Activated B cell treated with CpG ODN at 0.5 μM for 24 hours (primary cell): ENCODE measurements at places on chromosomes 11 and 22.
A peak's percentile ranks its signal among the peaks of the same experiment; 100 is the strongest.

GRCh38 chr22:47230741-47231140, 468.3 kb downstream of the TBC1D22A start:
- DNase-seq = no peak

GRCh38 chr11:9607511-9607899, 34.0 kb downstream of the WEE1 start:
- no peak for DNase-seq

DNA sequence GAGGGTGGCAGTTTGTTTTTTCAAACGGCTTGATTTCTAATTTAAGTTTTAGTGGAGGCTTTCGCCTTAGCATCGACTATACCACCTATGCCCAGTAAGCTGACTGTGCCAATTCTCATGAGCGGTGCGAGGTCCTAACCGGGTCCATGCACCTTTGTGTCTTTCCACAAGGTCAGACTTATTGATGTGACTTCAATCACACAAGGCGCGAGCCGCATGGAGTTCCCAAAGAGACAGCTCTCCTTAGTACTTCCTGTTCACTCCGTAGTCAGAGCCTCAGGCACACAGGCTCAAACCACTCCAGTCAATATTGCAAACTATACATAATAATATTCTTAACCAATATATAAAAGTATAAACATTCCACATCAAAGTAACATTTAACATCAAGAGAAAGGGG, 18.2 kb downstream of the ST14 start:
- DNase-seq = no peak

- no peak for DNase-seq
Measured at GRCh38 chr11:96242191-96242847, 100.7 kb downstream of the MAML2 start.

DNA sequence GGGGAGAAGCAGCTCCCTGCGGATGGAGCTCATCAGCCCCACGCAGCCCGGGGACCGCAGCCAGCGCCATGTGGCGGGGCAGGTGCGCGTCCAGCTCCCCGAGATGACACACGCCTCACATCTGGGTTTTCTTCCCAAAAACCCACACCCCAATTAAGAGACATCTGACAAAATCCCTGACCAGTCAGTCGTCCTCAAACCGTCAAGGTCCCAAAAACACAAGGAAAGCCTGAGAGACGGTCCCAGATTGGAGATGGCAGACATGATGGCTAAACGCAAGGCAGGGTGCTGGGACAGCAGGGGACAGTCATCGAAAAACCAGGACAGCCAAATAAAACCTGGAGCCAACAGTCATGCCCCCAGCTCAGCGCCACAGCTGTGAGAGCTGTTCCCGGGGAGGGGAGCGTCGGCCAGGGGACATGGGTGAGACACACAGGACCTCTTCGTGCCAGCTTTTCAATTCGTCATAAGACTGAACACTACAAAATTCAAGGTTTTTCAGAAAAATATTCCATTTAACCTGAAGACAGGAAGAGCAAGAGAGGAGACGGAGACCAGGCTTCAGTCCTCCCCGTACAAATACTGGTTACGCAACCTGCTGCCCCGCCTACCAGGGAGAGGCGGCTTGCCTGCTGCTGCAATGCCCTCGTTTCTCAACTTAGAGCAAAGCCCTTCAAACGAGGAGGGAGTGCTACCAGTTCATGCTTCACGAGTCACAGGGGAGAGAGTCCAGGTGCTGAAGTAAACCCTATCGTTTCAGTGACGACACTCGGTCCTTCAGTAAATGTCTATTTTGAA, 10.5 kb downstream of the TOLLIP start:
- DNase-seq = peak; percentile 9

GRCh38 chr22:37630839-37631435, 8.5 kb upstream of the SH3BP1 start:
- no peak for DNase-seq

GRCh38 chr11:110508786-110509185, 79.0 kb downstream of the FDX1 start:
- DNase-seq = no peak

- no peak for DNase-seq
Measured at GRCh38 chr11:34379539-34379938, 21.7 kb upstream of the ABTB2 start.

- DNase-seq = no peak
Measured at GRCh38 chr11:34160049-34160721, 54.8 kb downstream of the NAT10 start.

DNA sequence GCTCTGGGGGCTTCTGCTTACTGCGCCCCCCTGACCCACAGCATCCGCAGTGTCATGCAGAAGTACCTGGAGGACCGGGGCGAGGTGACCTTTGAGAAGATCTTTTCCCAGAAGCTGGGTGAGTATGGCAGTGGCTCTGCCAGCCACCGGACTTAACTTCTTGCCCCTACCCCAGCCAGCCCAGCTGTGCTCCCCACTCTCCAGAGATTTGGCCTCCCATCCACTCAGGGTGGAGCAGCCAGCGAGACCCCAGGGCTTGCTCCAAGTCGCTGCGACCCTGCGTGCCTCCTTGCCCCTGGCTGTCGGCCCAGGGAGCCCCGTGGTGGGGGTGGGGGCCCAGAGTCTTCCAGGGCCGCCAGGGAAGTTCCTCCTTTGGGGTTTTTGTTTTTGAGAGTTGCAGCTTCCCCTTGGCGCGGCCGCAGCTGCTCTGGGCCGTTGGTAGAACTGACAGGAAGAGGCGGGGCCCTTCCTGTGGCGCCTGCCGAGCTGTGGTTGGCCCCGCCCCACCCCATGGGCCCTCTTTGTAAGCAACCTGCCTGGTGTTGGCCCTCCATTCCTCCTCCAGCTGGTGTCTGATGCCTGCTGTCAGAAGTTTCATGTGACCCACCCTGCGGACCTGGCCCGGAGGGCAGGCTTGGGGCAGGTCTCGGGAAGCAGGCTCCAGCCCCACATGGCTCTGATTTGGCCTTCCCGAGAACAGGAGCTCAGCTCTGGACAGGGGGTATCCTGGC, 11.1 kb downstream of the GRK2 start:
- DNase-seq = peak; percentile 85

DNA sequence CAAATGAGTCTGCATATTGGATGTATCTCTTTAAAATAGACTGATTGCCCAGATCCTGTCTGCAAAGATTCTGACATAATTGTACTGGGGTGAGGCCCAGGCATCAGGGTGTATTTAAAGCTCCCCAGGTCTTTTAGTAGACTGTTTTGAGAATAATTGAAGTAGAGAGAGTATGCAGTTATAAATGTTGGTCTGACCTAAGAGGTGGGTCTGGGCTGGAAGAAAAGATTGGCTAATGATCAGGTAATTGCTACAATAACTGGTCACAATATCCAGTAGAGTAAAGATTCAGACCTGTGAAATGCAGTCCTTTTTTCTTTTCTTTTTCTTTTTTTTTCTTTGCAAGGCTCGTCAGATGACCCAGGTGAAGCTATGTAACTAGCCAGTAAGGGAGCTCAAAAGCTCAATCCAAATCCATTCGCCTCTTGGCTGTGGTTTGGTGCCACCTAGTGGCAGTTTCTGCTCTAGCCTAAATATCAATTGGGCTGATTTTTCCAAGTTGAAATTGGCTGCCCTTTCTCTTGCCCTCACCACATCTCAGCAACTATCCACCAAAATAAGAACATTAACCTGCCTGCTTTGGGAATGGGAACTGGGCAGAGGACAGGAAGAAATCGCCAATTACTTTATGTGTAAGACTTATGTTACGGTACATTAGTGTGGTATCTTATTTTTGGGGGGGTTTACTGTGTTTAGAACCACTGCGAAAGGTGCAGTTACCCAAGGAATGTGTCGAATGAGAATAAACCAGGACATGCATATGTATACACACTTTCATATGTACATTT, 45.9 kb downstream of the ZNF143 start:
- DNase-seq = peak; percentile 42

DNA sequence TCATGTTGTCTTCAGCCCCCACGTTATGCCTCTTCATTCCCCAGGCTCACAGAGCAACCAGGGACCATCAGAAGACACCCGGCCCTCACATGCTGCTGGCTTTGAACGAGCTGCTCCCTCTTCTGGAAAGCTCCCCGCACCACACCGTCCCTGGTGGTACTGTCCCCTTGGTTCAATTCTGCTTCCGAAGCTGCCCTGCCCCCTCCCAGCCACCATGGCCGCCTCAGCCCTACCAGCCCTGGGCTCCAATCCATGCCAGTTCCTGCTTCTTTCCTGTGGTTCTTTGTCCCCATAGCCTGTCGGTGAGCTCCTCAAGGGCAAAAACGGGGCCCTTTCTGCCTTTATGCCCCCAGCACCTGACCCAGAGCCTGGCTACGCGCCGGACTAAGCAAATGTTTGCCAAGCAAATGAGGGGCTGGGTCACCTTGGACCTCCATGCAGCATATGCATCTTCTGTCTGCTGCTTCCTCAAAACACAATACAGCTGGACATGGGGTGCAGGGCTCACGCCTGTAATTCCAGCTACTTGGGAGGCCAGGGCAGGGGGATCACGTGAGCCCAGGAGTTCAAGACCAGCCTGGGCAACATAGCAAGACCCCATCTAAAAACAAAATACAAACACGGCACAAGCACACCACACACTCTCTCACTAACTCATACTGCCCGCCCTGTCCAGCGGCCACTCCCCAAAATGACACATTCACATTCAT, 21.3 kb downstream of the TNKS1BP1 start:
- no peak for DNase-seq

- DNase-seq = no peak
Measured at GRCh38 chr11:6737872-6738466, 33.8 kb downstream of the OR2AG2 start.

DNA sequence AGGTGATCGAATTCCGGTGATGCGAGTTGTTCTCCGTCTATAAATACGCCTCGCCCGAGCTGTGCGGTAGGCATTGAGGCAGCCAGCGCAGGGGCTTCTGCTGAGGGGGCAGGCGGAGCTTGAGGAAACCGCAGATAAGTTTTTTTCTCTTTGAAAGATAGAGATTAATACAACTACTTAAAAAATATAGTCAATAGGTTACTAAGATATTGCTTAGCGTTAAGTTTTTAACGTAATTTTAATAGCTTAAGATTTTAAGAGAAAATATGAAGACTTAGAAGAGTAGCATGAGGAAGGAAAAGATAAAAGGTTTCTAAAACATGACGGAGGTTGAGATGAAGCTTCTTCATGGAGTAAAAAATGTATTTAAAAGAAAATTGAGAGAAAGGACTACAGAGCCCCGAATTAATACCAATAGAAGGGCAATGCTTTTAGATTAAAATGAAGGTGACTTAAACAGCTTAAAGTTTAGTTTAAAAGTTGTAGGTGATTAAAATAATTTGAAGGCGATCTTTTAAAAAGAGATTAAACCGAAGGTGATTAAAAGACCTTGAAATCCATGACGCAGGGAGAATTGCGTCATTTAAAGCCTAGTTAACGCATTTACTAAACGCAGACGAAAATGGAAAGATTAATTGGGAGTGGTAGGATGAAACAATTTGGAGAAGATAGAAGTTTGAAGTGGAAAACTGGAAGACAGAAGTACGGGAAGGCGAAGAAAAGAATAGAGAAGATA, at the start of gene MALAT1:
Gene MALAT1 (plus strand): TSS at position 69 of the 736 bp plus-strand sequence.
- DNase-seq = peak; percentile 92

DNA sequence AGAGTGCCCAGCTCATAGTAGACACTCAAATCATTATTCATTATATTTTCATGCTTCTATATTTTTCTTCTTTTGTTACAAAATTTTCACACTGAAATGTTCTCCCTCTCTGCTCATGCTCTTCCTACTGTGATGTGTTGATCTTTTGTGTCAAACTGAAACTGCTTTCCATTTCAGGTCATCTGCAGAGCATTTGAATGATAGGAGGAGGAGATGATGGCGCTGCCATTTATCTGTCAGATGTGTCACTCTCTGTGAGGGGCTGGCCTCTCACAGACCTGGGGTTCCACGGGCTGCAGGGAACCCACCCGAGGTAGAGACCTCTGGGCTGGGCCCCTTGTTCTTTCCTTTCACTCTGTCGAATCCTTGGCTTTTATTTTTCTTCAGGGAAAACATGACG, 41.1 kb downstream of the OR10A6 start:
- DNase-seq = no peak
